ENCODE measurements at places on chromosomes 2 and 18.

DNA sequence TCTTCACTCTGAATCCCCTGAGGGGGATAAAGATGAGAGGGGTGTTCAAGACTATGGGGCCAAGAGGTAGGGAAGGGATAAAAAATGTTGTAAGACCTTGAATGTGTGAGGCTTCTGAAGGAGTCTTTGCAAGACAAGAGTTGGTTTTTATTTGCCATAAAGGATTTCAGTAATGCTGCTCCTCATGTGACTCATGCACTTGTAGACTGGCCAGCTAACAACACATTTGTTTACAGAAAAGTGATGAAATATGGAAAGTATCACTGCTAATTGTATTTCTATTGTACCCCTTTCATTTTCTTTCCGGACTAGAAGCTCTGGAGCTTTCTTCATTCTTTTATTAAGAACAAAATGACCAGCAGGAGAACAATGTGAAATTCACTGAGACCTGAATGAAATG lies 782.1 kb downstream of the EPHA4 start:
- DNase-seq, result no peak

DNA sequence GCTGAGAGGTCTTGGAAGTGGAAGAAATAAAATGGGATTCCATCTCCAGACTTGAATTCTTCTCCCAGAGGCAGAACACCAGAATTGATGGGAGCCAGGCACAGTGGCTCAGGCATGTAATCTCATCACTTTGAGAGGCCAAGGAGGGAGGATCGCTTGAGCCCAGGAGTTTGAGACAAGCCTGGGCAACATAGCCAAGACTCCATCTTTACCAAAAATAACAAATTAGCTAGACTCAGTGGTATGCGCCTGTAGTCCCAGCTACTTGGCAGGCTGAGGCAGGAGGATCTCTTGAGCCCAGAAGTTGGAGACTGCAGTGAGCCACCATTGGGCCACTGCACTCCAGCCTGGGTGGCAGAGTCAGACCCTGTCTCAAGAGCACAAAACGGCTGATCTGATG lies 144.3 kb downstream of the C1D start:
- no peak for DNase-seq

DNA sequence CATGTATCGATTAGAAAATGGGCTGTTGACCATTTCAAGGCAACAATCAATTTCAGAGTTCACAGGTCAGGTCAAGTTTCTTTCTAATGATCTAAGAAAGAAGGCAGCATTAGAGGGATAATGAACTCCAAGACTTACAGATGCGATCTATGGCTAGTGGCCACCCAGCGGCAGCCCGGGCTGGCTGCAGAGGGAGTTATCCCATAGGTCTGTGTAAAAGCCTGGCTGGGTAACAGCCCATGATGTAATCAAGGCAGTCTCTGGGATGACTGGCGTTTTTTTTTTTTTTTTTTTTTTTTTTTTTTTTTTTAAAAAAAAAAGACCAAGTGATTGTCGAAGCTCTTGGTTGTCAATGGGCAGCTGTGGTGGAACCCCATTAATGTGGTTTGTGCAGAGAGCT lies 171.1 kb upstream of the SKOR2 start:
- no peak for DNase-seq

DNA sequence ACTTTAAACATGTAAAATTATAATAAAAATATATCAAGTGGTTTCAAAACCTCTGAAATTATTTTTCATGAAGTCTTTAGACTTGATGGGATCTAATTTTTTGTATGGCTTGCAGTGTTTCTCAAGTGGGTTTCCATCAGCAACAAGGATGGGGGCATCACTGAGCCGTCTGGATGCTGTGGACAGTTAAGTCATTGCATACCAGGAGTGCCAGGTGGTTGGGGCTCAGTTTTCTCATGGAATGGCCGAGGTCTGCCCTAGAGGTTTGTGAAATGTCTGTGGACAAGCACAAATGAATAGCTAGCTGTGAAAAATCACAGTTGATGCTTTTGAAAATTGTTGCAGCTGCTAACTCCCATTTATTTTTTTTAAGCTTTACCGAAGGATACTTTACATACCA lies 1.7 kb downstream of the PRELID3A start:
- DNase-seq, result no peak

DNA sequence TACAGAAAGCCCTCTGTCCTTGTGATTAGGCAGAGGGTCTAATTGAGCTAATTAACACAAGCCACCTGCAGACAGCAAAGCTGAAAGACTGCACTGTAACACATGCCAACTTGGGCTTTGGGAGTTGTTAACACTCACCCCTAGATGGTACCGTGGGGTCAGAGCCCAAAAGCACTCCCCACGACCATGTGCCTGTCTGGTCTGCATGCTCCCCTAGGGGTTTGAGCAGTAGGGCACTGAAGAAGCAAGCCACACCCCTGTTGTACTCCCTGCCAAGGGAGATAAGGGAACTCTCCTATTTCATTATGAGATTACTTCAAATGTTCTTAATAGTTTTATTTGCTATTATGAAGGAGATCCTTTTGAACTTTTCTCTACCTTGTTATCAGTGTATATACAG lies 560.1 kb upstream of the FSHR start:
- DNase-seq, result no peak

DNA sequence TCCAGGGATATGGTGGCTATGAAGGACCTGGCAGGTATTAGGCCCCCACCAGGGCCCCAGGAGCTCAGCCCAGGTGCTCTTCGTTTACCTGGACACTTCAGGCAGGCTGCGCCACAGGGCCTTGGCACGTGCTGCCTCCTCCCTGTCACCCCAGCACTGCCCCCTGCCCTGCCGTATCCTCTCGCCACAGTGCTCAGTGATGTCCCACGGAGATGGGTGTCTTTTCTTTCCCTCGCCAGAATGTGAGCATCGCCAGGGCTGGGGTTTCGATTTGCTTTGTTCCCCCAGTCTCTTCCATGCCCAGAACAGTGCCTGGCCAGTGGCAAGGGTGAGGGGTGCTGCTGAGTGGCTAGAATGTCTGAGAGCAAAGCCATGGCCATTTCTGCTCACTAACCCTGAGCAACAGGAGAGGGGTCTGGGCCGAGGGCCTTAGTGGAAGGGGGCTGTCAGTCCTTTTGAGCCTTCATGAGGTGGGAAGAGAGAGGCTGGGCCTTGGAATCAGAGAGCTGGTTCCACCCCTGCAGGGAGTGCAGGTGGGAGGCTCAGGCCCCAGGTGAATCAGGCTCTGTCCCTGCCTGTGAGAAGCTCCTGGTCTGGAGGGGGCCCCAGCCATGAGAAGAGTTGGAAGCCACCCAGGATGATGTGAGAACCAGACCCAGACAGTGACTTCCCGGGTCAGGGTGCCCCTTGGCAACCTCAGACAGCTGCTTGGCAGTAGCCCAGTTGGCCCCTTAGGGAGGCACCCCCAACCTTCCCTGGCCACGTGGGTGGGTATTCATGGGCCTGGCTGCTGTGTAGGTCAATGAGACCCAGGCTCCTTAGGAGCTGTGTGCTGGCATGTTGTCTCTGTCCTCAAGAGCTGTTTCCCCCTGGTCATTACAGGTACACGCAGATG lies 129.9 kb upstream of the HS6ST1 start:
- no peak for DNase-seq

GRCh38 chr2:38602136-38602731 lies 494 bp downstream of the HNRNPLL start:
- peak; percentile 39 for DNase-seq

DNA sequence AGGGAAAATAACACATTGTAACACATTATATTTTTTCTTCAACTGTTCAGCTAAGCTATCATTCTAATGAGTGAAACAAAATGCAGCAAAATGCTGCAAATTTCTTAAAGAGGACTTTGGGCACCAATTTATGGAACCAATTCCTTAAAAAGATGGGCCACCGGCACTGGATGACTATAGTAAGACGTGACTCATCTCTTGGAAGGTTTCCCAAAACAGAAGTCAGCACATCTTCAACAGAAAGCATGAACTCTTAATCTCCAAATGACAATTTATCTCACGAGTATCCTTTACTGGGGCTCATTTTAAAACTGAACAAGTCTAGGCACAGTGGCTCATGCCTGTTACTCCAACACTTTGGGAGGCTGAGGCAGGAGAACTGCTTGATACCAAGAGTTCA lies 213.4 kb downstream of the CDH20 start:
- no peak for DNase-seq

DNA sequence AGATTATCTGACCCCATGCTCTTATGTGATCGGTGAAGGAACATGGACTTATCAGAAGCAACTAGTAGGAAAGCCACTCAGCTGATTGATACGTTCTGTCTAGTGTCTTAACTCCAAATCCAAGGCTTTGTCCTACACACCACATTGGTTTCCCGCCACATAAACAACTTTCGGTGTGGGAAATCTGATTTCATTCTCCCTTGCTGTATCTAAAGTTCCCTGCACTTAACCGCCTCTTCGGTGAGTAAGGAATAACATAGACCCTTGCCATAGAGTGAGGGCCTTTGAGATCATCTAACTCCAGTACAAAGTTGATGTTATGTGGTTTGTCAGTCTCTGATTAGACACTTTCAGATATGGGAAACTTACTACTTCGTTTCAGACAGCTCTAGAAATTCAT lies 538.2 kb upstream of the TNP1 start:
- no peak for DNase-seq

GRCh38 chr2:234330902-234331301 lies 166.0 kb downstream of the ARL4C start:
- no peak for DNase-seq

GRCh38 chr18:33440060-33441043 lies at the start of gene CCDC178:
CCDC178 (minus strand) TSS chr18:33440721; CDS start chr18:33412088, 28,633 bp downstream.
- DNase-seq, result no peak

- no peak for DNase-seq
Measured at GRCh38 chr2:48601349-48601748, 16.3 kb upstream of the GTF2A1L start.

- no peak for DNase-seq
Measured at GRCh38 chr18:65990944-65991708, 240.3 kb downstream of the CDH7 start.

DNA sequence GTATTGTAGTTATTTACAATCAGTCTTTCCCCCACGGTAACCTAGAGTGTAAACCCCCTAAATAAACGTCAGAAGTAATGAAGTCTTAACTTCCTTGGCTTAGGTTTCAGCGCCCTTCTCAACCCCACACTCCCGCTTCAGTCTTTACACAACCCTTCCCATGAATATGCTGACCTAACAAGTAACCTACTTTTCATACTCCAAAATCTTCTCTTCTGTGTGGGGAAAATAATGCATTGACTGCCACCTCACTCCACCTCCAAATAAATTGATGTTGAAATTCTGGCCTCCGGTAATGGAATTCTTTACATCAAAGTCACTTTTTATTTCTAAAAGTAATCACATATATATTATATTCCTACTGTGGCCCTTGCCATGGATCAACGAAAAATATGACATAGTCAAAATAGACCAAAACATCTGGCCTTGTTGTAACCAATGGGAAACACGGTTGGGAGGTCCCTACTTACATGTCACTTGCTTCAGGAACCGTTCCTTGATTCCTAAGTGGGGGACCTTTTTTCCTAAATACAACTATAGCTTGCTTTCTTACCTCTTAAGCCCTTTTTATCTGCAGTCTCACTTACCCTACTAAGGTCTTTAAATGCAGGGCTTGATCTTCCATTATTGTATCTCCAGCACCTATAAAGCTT lies 961 bp downstream of the GEN1 start:
- DNase-seq, result no peak

DNA sequence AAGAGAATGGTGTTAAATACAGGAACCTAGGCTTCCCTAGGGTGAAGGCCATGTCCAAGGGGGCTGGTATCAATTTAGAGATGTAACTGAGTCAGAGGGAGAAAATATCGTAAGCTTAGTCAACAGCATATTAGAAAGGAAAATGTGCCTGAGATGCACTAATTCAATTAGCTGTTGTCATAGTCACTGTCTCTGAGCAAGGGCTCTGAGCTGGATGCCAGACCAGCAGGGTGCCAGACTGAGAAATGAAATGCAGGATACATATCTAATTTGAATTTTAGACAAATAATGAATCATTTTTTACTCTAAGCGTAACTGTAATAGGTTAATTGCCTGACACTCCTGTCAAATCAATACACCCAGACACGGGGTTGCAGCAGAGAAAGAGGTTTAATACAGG lies 11.4 kb upstream of the SLC35F6 start:
- DNase-seq, result no peak

GRCh38 chr2:29174937-29175336 lies 59.7 kb downstream of the CLIP4 start:
- no peak for DNase-seq
